ENCODE measurements at places on chromosomes 5 and 9.

- no peak for DNase-seq
Observed at GRCh38 chr5:99058466-99058865, 129.7 kb upstream of the CHD1 start.

GRCh38 chr5:96337048-96337781, 95.8 kb downstream of the PCSK1 start:
- no peak for DNase-seq

- no peak for DNase-seq
Observed at GRCh38 chr5:11504886-11505193, 399.4 kb downstream of the CTNND2 start.

DNA sequence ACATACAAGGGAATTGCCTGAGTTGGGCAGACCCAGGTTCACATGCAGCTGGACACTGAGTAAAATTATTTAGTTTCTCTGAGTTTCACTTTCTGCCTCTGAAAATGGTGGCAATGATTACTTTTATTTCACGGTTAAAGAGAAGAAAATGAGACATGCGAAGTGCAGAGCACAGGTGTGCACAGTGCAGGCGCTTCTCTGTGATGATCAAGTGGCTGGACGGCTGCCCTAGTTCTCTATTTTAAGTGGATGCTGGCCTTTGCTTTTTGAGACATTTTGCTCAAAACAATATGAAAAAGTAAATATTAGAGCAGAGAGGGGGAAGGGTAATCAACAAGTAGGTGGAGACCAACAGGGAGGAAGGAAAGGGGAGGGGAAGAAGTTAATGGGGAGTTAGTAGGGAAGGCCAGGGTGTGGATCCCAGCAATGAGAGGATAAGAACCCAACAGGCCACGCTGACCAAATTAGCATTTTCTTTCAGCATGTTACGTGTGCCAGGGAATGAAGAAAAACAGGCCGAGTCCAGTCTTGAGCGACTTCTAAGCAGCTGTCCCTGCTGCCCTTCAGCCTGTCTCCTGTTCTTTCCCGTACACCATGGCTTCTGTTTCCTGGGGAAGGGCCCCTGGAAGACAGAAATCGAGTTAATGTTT, 16.1 kb downstream of the SNX18 start:
- no peak for DNase-seq

GRCh38 chr9:70340572-70340971, 73.9 kb downstream of the KLF9 start:
- no peak for DNase-seq

GRCh38 chr9:4666042-4666699, at the start of gene SPATA6L:
Gene SPATA6L, minus strand, starts transcription at chr9:4666480. Its CDS starts 230 bp downstream, at chr9:4666250.
- no peak for DNase-seq

DNA sequence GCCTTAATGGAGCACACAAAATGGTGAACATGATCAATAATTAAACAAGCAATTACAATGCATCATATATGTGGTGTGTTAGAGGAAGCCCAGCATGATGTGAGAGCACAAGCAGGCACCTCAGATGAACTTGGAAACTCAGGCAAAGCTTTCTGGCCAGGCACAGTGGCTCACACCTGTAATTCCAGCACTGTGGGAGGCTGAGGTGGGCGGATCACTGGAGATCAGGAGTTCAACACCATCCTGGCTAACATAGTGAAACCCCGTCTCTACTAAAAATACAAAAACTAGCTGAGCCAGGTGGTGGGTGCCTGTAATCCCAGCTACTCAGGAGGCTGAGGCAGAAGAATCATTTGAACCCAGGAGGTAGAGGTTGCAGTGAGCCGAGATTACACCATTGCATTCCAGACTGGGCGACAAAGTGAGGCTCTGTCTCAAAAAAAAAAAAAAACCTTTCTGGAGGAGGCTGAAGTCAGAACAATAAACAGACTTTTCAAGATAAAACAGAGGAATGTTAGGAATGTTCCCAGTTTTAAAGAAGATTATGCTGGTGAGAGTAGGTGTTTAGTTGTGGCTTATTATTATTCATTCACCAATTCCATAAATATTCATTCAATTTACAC, 159.4 kb downstream of the CEMIP2 start:
- no peak for DNase-seq

Measured in activated CD8-positive, alpha-beta memory T cell treated with anti-CD3 and anti-CD28 coated beads for 4 hours (primary cell).